ENCODE measurements at places on chromosomes 4 and X.

- no peak for DNase-seq
Observed at GRCh38 chrX:122625239-122625638, 558.8 kb upstream of the GRIA3 start.

DNA sequence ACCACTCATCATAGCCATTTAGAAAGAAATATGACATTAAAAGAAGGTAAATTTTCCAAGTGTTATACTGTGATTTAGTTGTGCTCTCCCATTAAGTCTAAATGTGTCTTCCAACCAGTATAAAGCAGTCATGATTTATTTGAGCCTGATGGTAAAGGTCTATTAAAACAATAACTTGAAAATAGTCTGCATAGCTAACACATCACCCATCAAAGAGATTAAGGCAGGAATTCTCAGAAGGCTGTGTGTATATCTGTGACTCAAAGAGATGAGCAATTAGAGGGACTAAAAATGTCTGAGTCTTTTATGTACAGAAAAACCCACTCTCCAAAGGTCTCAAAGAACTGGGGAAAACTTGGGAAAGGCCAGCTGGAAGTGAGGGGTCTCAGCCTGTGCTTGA lies 70.3 kb upstream of the IQCM start:
- no peak for DNase-seq

- no peak for DNase-seq
Observed at GRCh38 chr4:5908876-5909427, 16.1 kb upstream of the CRMP1 start.

GRCh38 chr4:108884596-108884995 lies 121.7 kb upstream of the ETNPPL start:
- no peak for DNase-seq

- no peak for DNase-seq
Observed at GRCh38 chrX:48498374-48498809, 10.4 kb upstream of the PORCN start.

GRCh38 chr4:158722291-158722916 lies 792 bp downstream of the PPID start:
- DNase-seq = no peak

- no peak for DNase-seq
Observed at GRCh38 chr4:75343333-75343732, 170.9 kb downstream of the RCHY1 start.

DNA sequence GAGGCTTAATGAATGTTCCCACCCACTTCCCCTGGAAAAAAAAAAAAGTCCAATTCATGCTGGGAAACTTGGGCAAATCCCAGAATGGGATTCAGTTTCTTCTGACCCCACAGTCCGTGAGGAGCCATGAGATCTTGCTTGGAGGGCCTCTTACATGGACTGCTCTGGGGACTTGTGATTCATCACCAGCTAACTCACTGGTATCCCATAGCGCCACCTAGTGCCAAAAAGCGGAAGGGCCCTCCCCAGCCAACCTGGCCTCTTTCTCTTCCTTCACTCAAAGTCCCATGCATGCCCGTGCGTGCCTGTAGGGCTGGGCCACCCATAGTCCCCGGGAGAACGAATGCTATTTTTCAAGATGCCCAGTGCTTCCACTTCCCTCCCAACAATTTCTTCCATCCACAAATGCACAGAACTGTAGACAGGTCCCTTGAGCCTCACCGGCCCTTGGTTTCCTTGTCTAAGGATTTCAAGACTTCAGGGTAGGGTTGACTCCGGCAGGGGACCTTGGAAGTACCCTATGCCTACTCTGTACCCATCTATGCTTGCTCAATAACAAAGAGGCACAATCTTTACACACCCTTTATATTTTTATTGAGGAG lies 5.1 kb downstream of the RTL5 start:
- DNase-seq = peak; percentile 67

GRCh38 chrX:105265093-105265492 lies 44.6 kb upstream of the TEX13A start:
- DNase-seq = no peak

DNA sequence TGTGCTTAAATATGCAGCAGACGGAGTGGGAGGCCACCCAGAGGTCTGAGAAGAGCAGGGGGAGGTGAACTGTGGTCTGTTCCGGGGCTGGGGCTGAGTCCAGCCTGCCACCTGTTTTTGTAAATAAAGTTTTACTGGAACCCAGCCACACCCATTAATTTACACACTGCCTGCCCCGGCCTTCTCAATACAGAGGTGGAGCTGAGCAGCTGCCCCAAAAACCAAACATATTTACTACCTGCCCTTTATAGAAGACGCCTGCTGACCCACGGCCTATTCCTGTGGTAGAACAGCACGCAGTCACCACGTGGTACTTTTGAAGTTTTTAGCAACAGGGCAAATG lies 45.9 kb downstream of the FGFRL1 start:
- no peak for DNase-seq

GRCh38 chr4:81737865-81738559 lies 266.3 kb upstream of the RASGEF1B start:
- no peak for DNase-seq

- DNase-seq = no peak
Observed at GRCh38 chrX:85611926-85612325, 232.5 kb upstream of the POF1B start.

DNA sequence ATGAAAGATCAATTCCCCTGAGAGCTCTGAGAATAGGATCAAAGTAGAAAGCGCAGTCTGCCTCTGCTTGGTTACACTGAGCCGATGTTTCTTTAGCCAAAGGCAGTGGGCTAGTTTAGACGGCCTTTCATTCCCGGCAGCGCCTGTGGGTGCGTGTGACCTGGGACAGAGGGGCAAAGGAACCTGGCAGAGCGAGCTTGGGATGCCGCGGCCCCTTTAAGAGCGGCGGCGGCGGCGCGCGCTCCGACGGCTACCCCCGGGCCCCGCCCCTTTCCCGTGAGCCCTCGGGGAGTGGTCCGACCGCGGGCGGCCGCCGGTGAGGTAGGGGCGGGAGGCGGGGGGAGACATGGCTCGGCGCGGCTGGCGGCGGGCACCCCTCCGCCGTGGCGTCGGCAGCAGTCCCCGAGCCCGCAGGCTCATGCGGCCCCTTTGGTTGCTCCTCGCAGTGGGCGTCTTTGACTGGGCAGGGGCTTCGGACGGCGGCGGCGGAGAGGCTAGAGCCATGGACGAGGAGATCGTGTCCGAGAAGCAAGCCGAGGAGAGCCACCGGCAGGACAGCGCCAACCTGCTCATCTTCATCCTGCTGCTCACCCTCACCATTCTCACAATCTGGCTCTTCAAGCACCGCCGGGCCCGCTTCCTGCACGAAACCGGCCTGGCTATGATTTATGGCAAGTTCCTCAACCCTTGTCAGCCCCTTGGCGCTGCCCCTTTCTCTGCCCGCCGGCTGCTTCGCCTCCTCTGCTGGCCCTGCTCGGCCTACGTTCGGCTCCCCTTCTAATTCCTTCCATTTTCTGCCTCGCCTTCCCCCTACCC lies at the start of gene SLC9A6:
Gene SLC9A6 (plus strand): TSS at position 279 of the 816 bp plus-strand sequence. CDS start 224 bp downstream, at position 503.
- peak; percentile 79 for DNase-seq

- no peak for DNase-seq
Observed at GRCh38 chr4:173498771-173499170, 31.3 kb downstream of the HAND2 start.

GRCh38 chr4:74539044-74539790 lies 94.3 kb downstream of the AREG start:
- DNase-seq = no peak

DNA sequence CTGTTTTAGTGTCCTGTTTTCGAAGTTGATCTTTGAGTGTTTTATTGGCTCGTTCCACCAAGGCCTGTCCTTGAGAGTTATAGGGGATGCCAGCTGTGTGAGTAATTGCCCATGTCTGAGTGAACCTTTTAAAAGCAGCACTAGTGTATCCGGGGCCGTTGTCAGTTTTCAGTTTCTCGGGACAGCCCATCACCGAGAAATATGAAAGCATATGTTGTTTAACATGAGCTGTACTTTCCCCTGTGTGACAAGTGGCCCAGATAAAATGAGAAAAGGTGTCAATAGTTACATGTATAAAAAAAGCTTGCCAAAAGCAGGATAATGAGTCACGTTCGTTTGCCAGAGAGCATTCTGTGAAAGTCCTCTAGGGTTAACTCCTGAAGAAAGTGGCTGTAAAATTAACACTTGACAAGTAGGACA lies 48.6 kb upstream of the RASSF6 start:
- no peak for DNase-seq

GRCh38 chr4:109065006-109065405 lies 237.5 kb downstream of the COL25A1 start:
- DNase-seq = no peak

DNA sequence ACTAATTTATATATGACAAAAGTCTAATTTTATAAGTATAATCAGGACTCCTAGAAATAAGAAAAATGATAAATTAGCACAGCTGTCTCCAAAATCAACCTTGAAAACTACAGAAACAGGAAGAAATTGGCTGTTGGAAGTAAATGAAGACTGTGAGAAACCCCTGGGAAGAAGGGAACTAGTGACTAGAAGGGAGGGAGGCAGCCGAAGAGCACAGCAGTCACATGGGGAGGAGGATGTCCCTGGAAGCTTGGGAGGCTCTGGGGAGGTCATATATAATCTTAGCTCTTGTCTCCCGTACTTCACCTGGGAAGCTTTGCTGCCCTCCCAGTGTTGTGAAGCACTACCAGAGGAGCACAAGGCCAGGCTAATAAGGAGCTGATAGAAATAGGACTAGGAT lies 8.9 kb upstream of the TMA16 start:
- DNase-seq = no peak

DNA sequence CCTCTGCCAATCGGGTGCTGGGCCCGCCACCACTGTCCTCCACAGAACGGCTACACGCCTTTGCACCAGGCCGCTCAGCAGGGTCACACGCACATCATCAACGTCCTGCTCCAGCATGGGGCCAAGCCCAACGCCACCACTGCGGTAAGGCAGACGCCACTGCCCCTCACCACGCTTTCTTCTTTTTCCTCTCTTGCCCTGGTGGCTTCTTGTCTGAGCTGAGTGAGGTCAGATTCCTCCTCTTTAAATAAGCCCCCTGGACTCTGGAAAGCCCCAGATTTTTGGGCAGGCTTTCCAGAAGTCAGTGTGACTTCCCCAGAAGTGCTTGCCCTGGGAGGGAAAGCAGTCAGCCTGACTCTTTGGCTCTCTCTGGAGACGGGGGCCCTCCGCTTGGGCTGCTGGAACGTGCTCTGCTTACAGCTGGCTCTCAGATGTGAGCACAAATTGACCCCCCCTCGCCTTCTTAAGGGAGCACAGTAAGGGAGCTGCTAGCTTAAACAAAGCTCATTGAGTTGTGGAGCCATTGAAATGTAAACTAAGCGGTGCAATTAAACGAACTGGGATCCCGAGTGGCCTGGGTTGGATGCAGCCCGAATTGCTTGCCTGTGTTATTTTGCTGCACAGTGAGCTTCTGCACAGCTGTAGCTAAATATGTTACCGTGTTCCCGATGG lies 243.1 kb downstream of the ANK2 start:
- no peak for DNase-seq

DNA sequence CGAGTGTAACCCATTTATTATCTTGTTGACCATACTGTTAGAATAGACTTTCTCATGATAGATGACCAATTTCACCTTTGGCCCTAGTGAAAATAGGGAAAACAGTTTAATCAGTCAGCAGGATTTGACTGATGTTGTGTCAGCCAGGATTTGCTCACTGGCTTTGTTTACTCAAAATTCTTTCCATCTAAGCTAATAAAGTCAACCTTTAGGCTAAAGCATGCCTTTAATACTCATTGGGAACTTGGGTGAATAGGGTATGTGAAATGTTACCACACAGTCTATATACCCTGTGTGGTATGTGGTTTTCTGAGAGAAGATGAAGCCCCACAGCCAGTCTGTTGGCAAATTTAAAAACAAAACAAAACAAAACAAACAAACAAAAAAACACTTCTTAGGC lies 18.7 kb upstream of the SPANXB1 start:
- DNase-seq = no peak

DNA sequence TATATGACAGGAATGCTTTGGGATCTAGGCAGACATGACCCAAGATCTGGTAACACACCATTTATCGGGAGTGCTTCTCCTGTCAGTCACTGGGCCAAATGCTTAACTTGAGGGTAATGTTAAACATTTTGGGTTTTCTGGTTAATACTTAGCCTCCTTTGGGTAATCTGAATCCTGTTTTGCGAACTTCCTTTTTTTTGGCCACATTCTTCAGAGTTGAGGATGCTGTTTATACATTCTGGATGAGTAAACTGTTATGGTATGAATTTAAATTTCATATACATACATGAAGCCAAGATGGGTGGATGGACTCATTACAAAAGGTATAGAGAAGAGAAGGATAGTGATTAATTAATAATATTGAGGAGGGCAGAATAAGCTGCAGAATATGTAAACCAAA lies 36.1 kb downstream of the MID1IP1 start:
- DNase-seq = no peak

DNA sequence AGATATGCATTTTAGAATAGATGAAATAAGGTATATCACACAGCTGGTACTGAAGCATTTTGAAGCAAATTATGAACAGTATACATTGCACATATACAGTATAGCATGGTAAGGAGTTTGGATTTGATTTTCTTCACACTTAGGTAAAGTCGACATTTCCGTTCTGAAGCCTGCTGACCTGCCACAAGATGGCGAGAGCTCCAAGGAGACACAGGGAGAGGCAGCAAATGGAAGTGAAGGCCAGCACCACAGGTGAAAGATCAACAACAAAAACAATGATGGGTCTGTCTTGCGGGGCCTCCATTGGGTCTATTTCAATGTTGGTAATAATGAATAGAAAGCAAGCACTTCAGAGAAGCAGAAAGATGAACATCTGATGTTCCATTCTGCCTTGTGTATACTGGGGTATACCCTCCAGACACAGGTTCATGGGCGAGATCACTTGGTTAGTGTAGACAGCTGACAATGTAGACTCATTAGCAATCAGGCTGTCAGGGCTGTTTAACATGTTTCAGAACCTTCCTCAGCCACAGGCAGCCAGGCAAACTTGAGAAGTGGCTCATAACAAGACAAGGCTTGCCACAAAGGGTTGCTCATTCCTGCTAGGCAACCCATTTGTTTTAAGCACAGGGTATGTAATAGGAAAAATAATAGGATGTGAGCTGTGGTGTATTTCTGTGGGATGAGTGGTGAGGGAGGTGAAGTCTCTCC lies 21.4 kb upstream of the NOX1 start:
- no peak for DNase-seq

GRCh38 chr4:184757810-184758209 lies 23.9 kb upstream of the CENPU start:
- DNase-seq = no peak

GRCh38 chr4:40455340-40455902 lies 120.3 kb downstream of the CHRNA9 start:
- DNase-seq = no peak
